ENCODE measurements at places on chromosomes 2 and 18.

DNA sequence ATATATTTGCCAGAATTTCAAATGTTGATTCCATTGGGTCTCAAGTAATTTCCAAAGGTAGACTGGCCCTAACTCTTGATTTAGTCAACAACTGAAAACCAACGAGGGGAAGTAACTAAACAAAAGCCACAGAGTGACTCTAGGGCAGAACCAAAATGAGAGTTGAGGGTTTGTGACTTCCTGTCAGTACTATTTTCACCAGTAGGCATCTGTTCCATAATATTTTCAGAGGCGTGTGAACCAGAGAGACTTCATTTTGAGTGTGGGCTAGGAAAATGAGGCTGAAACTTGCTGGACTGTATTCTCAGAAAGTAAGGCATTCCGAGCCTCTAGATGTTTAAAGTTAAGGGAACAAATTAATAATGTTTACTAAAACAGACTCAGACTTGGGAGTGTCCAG lies 70.6 kb downstream of the GDF7 start:
- no peak for DNase-seq

DNA sequence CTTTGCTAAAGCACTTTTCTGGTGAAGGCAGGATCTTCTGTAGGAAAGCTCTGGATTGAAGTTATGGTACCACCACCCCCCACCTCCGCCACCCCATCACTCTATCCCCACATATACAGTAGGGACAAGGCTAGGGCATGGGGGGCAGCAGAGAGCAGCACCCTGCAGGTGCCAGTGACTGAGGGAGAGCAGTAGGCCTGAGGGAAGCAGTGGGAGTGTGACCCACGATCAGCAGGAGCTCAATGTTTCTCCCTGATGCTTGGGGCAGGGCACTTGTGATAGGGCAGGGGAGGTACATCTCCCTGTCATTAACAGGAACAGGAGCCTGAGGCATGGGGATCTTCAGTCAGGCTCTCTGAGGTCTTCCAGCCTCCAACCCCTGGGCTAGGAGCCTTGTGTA lies 121.6 kb downstream of the ZFP36L2 start:
- no peak for DNase-seq

DNA sequence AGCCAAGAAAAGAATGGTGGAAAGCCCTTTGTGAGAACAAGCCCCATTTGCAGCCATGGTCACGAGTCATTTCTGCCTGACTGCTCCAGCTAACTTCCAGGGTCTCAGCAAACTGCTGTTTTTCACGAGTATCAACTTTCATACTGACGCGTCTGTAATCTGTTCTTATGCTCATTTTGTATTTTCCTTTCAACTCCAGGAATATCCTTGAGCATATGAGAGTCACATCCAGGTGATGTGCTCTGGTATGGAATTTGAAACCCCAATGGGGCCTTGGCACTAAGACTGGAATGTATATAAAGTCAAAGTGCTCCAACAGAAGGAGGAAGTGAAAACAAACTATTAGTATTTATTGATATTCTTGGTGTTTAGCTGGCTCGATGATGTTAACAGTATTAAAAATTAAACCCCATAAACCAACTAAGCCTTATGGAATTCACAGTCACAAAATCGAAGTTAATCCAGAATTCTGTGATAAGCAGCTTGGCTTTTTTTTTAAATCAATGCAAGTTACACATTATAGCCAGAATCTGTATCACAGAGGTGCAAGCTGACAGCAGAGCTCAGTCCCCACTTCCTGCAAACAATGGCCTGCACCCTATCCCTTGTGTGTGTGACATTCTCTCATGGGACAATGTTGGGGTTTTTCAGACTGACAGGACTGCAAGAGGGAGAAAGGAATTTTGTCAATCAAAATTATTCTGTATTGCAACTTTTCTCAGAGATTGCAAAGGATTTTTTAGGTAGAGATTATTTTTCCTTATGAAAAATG lies 26.1 kb downstream of the SLC14A1 start:
- DNase-seq = no peak

DNA sequence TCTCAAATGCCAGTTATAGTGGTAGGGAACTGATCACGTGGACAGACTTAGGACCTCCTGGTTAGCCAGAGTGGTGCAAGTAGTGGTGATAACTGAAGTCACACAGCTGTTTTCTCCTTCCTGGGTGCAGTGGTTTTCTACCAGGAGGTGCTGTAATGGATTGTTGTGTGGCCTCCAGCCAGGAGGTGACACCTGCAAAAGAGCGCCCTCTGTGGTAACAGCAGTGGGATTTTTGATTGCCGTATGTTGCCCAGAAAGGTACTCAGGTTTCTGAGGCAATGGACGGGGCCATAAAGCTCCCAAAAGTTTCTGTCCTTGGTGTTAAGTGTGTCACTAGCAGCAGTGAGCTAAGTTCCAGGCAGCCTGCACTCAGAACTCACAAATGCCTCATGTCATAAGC lies 1358.1 kb upstream of the DDX18 start:
- DNase-seq = no peak

DNA sequence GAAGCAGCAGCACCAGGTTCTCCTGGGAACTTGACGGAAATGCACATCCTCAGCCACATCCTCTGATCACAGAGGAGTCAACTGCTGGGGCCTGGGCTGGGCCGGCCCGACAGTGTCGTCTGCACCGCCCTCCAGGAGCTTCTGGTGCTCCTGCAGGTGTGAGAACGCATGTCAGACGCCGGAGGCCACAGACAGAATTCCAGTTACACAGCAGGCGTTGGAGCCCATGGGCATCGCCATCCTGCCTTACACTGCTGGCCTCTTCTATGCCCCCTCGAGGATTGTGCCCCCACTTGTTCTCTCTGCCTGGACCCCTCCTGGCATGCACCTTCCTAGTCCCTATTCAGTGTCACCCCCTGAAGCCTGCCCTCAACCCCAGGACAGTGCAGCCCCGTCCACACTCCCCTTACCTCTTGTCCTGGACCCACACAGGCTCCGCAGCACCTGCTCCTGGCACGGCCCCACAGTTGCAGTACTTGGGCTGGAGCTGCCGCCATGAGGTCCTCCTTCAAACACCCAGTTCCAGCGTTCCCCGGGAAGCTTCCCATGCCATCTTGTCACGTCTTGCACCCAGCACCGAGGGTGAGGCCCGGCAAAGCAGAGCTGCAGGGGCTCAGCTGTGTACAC lies 37.5 kb downstream of the ADI1 start:
- no peak for DNase-seq

GRCh38 chr18:75809151-75809925 lies 381.8 kb upstream of the SMIM21 start:
- no peak for DNase-seq

DNA sequence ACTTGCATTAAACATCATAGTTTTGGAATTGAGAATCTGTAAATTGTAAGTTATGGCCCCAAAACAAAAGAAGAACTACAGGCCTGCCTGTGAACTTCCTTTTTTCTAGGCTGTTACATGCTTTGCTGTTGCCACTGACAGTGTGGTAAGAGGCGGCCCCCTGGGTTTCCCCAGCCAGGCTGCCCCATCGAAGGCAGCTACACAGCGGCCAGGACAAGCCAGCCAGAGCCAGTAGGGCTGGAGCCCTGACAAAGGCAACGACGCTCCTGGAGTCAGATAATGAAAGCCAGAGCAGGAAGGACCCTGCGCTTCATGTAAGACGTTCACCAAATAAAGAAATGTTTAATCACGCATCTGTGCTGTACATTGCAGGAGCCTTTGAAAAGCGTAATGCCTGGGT lies 55.0 kb downstream of the ANKRD44 start:
- DNase-seq = peak; percentile 43

DNA sequence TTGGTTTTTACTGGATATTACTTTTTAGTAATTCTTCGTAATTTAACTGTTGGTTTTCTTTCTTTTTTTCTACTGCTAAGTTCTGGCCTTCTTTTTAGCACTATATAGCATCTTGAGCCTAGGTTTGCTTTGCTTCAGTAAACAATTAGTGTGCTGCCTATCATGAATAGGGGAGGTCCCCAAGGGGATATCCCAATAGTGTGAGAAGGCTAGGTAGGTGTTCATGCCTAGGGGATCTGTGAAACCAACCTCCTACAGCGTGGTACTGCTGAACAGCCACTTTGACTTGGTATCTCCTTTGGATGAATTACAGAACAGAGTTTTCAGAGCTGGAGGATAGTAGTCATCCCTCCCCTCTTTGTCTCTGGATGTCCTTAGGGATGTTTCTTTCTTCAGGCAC lies 310.2 kb upstream of the HNMT start:
- DNase-seq = no peak

GRCh38 chr2:7281231-7282201 lies 364.3 kb downstream of the RNF144A start:
- no peak for DNase-seq

- DNase-seq = peak; percentile 89
Measured at GRCh38 chr2:54531558-54531957, 75.4 kb downstream of the SPTBN1 start.

DNA sequence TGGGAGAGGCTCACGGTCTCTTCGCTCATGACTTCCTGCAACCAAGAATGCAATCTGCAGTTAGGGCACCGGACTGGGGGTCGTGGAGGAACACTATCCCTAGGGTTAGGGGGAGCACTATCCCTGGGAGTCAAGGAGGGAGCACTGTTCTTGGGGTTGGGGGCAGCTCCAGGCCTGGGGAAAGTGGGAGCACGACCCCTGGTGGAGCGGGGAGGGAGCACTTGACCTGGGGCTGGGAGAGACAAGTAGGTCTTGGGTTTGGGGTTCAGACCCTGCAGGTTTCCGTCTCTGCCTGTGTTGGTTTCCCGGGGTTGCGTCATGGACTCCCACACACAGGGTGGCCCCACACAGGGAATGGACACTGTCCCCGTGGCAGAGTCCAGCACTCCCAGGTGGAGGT lies 133.6 kb downstream of the TPO start:
- DNase-seq = no peak

- no peak for DNase-seq
Measured at GRCh38 chr2:105584435-105585010, 160.2 kb upstream of the NCK2 start.

GRCh38 chr2:37544591-37545031 lies 126.8 kb downstream of the CDC42EP3 start:
- peak; percentile 45 for DNase-seq

DNA sequence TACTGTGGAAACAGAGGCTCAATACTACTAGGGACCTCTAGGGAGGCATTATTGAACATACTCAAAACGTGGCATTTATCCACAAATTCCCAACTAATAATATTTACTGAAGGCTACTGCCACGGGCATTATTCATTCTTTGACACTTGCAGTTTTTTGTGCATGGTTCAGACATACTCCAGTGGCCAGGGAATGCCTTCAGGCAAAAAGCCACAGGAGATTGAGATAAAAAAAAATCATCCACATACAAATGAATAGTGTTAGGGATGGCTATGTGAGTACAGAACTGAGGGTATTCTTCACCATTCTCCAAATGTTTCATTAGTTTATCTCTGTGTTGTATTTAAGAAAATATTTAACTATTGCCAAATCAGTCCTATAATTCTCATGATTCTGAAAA lies 974.9 kb upstream of the PIK3C3 start:
- peak; percentile 3 for DNase-seq
